ENCODE measurements at places on chromosomes 12 and 14.

DNA sequence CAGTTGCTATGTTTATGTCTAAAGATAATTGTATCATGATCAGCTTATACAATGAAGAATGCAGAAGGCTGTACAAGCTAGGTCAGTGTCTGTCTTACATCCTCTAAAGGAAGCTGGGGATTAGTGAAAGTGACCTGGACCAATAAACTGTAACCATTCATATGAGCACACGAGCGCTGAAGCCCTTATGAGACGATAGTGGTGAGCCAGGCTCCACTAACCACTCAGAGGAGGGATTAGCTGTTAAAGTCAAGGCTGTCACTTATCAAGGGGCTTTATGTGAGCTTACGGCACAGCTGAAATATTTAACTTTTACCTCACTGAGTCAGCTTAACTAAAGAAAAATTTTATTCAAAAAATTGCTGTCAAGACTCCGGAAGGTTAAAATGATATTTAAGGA lies 30.3 kb downstream of the NDUFA12 start:
- DNase-seq: peak; percentile 19

- no peak for DNase-seq
Measured at GRCh38 chr12:24416423-24417109, 467.1 kb upstream of the SOX5 start.

DNA sequence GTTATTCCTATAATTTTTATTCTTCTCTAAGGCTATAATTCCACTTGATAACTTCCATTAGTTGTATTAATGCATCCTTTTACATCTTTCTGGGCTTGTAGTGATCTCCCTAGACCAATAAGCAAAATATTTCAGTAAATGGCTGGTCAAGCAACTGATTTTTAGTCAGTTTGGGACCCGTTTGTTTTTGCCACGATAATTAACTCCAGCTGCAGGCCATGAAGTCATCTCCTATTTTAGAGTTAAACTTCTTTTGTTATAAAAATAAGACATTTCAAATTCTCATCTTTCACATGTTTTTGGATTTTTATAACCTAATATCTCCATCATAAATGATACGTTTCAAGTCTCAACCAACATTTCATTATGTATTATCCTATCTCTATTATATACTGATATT lies 49.4 kb downstream of the MAGOHB start:
- peak; percentile 14 for DNase-seq

GRCh38 chr14:49865431-49865859 lies 12.9 kb upstream of the NEMF start:
- peak; percentile 63 for DNase-seq

GRCh38 chr14:44669496-44669895 lies 162.4 kb upstream of the FSCB start:
- DNase-seq: no peak

GRCh38 chr12:107283652-107284051 lies 190.3 kb upstream of the CRY1 start:
- DNase-seq: no peak

DNA sequence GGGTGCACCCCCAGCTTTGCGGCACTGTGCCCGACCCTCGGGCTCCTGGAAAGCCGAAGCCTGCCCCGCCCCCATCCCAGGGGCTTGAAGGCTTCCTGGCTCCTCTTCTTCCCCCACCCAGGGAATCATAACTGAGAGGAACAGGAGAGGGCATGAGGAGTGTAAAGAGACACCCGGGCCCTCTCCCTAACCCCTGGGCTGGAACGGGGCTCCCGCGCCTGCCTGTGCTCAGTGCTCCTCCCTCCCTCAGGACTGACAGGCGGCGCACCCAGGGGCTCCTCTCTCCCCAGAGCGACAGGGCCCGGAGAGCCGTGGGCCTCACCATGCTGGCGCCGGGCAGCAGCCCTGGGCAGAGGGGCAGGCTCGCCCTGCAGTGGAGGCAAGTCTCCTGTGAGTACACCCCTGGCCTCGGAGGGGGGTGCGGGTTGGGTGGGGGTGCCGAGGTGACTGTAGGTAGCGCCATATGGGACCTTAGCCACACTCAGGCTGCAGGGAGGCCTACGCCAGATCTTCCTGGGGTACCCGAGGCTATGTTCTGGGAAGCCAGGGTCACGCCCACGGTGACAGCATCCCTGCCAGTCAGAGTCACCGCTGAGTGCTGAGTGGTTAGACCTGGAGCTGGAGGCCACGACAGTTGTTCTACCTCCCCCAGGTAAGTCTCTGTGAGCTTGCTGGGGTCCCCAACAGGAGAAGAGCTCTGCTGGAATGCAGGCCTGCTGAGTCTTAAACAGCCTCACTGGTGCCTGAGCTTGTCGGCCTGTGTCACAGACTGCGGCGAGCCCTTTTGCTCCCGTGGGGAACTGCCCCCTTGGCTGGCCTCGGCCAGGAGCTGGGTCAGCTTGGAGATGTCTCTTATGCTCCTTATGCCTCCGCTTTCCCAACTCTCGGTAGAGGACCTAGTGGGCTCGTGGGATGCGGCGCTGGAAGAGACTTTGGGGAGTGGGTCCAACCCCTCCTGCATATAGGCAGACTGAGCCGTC lies 7.8 kb downstream of the LRTM2 start:
- no peak for DNase-seq

DNA sequence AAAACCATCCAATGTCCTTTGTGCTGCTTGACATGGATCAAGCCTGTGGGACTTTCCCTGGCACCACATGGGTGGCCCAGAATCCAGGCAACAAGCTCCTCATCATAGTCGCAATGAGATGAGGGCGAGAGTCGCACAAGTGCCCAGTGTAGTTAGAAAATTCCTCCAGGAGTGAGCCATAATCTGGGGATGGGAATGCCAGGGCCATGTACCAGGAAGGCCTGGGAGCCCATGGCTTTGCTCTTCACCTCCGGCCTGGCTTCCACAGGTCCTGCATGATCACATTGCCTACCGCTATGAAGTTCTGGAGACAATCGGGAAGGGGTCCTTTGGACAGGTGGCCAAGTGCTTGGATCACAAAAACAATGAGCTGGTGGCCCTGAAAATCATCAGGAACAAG lies 33.9 kb downstream of the DYRK4 start:
- DNase-seq: no peak

GRCh38 chr12:56633468-56634241 lies 3.5 kb upstream of the BAZ2A start:
- no peak for DNase-seq

DNA sequence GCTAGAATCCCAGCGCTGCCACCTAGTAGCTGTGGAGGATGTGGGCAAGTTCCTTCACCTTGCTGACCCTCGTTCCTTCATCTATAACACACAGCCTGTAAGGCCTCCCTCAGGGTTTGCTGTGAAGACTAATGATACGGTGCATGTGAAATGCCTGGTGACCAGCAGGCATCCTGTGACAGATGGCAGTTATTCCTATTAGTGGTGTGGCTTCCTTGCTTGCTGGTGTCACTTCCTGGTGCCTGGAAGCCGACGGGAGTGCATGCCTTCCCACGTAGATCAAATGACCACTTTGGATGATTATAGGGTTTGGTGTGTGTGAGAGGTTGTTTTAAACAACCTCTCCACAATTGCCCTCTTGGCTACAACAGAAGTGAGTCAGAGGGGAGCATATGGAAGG lies 894.9 kb downstream of the VRK1 start:
- DNase-seq: no peak

DNA sequence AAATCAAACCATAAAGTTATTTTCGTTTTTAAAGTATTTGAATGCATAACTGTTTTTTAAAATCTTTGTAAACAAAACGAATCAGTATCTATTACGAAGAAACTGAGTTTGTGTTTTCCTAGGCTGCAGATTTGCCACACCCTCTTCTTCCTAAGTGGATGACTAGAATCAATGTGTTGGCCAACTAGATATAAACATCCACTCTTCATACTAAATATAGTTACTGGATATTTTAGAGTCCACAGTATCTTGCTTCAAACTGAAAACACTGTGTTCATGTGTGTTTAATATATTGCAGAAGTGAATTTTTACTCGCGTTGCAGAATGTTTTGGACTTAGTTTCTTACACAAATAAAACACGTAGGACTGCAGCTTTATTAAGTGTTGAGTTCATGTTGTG lies 63.2 kb downstream of the KLHL28 start:
- DNase-seq: no peak

DNA sequence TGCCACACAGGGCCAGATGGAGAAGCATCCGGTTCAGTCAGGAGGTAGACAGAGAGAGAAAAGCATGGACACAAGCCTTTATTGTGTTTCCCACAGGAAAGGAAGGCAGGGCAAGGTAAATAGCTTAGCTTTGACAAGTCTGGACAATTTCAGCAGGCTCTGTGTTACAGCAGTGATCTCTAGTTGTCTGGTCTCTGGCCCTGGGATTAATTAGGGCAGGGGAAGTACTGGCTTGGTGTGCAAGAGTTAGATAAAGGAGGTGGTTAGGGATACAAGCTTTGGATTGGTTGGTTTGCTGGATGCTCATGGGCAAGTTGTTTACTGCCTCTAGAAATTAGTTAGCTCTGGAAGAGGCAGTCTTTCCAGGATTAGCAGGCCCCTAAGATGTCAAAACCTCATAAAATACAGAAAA lies 15.1 kb upstream of the NGDN start:
- no peak for DNase-seq

DNA sequence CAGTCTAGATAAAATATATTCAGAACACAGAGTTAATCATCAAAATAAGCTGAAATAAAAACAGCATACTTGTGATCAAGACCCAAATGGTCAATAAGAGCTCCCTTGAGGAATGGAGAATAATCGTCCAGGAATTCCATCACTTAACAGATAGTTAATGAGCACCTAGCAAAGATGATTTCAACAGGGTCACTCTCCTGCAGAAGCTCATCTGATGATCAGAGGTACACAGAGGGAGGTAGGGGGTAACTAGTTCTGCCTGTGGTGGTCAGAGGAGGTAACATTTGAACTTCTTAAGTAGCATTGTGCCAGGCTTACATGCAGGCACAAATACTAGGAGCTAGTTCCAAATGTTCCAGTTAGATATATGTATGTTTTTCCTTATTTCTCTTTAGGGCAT lies 9.5 kb downstream of the MED13L start:
- no peak for DNase-seq

DNA sequence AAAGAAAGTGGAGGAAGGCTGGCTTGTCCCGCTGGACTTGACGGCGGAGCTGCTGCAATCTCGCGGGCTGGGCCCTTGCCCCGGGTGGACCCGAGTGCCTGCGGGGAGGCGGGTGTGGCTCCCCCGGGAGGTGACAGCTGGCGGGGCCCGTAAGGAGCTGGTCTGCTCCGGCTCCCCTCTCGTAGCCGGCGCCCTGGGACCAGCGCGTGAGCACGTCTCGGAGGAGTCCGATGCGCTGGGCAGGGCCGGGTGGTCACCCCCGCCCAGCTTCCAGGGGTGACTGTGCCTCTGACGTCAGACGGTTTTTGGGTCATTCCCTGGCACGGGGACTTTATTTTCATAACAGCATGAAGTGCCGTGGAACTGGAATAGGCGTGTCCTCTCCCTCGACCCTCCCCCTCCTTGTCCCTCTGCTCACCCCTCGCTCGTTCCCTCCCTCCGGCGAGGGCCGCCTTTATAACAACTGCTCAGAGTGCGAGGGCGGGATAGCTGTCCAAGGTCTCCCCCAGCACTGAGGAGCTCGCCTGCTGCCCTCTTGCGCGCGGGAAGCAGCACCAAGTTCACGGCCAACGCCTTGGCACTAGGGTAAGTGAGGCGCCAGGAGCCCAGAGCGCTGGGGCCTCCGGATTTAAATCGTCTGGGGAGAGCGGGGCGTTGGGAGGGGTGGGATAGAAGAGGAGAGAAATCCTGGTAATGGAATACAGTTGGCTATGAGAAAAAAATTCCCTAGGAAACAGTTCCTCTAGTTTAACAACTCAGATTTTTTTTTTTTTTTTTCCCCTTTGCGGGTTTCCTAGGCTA lies at the start of gene GPRC5A:
TSS of gene GPRC5A (plus strand) at position 483 of the 801 bp plus-strand sequence. CDS start 16,688 bp downstream, outside the sequence.
- peak; percentile 93 for DNase-seq

DNA sequence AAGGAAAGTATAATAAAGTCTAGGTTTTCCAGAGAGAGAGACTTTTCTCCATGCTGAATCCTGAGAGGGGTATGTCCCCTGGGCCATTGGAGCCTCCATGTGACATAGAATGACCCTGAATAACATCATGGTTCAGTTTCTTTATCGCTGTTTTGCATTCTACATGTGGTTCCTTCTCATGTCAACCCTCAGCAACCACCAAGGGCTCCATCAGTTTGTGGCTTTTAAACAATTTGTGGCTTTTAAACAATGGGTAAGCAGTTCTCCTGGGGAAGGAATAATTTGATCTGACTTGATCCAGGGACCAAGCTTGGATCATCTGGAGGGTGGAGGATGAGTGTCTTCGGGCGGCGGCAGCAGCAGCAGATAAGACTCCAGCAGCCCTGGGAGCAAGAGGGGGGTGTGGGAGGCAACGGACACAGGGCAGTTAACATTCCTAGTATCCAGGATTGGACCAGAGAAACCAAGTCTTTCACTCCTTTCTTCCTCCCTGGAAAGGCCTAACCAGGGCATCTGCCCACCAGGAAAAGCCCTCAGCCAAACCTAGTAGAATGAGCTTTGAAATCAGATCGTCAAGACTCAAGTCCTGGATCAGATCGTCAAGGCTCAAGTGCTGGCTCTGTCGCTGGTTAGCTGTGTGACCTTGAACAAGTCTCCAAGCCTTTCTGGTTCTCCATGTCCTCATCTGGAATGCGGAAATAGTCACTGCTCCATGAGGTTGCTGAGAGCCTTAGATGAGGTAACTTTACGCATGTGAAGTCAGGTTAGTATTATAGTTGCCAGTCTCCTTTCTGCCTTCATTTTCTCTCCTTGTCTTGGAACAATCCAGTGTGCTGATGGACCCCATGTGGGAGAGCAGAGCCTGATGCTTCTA lies 27.8 kb upstream of the FAM222A start:
- no peak for DNase-seq

DNA sequence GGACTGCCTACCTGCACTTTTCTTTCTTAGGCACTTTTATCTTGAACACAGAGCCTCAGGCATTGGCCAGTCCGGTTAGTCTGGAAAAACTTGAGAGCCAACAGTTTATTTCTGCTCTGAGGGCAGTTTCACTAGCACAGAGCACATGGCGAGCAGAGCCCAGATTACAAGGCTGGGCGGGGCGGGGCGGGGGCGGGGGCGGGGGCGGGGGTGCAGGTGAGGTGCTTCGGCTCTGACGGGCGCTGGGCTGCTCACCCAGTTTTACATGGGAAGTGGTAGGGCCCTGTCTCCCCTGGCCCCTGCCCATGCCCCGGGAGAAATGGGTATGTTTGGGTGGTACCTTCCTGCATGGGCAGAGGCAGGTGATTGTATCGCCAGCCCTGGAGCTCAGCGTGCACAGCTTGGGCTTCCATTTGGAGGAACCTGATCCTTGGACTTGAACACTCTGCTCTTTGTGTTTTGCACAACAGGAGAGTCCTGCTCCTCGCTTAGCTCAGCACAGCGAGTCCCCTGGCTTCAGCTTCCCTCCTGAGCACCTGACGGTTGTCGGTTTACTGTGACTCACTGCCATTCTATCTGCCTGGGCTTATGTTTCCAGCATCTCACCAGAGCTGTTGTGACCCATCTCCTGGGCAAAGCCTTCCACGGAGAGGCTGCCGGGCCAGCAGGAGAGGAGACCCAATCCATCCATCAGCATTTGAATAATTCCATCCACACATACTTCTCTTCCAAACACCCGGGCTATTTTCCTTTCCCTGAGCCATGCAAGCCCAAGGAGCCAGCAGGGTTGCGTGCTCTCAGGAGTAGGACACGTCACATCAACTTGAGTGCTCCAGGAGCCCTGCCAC lies 108.5 kb downstream of the ARF6 start:
- peak; percentile 55 for DNase-seq

- no peak for DNase-seq
Measured at GRCh38 chr12:52801773-52802172, 5.9 kb upstream of the KRT3 start.
